ENCODE measurements at places on chromosomes 2 and 18. TPM values are rescaled to one million over a fixed set of nuclear protein-coding genes. Genes with fewer than 3 reads are reported as not detected.

DNA sequence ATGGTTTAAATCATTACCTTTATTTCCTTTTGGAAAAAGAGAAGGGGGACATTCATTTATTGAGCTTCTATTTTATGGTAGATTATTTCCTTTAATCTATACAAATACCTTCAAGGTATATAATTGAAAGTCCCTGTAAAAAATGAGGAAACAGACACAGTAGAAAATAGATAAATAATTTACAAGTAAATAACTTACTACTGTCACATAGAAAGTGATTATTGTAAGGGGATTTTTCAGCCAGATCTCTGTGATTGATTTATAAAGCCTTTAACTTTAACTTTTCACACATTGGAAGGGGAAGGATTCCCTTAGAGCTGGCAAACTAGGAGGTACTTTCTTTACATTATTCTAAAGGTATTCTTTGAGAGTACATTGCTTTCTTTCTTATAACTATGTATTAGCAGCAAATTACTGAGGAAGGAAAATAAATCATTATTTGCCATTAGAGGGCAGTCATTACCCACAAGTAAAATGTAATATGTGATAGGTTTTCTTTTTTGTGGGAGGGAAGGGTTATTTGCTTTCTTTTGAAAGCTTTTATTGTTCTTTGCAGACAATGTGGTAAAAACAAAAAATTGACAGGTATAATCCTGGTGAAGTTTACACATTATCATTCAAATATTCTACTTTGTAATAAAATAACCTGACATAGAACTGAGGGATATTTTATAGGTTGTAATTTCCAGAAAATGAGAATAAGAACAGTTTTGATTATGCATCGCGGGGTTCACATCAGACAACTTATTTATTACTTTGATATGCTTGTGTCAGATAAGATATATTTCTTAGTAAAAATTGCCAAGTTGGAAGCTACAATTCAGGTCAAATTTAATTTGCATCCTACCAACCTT lies 24.8 kb upstream of the RPE start:
- H3K36me3 ChIP-seq = no peaks in the 10 kb centered on the region
- peak; percentile 44 for DNase-seq
- no peak overlapping the region for H3K4me3 ChIP-seq
- no peak overlapping the region for H3K27ac ChIP-seq
- H3K4me1 ChIP-seq = no peaks in the 10 kb centered on the region

Gene TMEM37
- 0.39 TPM for polyA plus RNA-seq

Gene ASXL3
- 0.03 TPM for polyA plus RNA-seq

Gene LIPG
- 0.13 TPM for polyA plus RNA-seq

Gene CLIP4
- polyA plus RNA-seq = 26.8 TPM

Gene IL18R1
- polyA plus RNA-seq = 0.14 TPM

DNA sequence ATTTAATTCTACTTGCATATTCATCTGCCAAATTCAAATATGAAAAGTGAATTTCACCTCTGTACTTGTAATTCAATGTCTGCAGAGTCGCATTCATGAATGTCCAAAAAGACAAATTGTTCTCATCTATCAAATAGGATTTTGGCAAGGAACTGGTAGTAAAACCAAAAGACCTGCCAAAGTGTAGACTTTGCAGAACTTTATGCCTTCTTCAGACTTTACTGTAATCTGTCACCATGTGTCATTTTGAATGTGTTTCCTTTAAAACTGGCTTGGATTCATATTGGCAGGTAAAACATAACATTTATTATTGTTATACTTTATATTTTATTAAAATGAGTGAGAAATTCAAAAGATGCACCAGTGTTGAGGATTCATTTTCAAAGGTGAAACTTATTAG lies 701.9 kb upstream of the LINC00305 start:
- H3K4me1 ChIP-seq = no peaks in the 10 kb centered on the region
- H3K36me3 ChIP-seq = no peaks in the 10 kb centered on the region
- no peaks in the 10 kb centered on the region for H3K27me3 ChIP-seq
- H3K27ac ChIP-seq = no peak overlapping the region
- H3K4me3 ChIP-seq = no peak overlapping the region

DNA sequence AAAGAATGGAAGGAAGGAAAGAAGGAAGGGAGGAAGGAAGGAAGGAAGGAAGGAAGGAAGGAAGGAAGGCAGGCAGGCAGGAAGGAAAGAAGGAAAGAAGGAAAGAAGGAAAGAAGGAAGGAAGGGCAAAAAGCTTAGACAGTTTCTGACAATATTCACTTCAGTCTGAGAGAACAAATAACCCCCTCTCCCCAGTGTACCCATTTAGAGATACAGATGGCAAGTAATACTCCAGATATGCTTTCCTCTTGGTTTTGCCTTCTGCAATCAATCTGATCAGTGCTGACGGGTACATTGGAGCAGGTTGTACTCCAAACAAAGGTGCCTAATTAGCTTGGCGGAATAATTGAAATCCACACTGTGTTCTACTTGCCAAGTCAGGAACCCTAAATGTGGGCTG lies 534.6 kb upstream of the TMEFF2 start:
- H3K36me3 ChIP-seq = no peaks in the 10 kb centered on the region
- no peaks in the 10 kb centered on the region for H3K4me1 ChIP-seq
- no peak overlapping the region for H3K27ac ChIP-seq
- no peak for DNase-seq

DNA sequence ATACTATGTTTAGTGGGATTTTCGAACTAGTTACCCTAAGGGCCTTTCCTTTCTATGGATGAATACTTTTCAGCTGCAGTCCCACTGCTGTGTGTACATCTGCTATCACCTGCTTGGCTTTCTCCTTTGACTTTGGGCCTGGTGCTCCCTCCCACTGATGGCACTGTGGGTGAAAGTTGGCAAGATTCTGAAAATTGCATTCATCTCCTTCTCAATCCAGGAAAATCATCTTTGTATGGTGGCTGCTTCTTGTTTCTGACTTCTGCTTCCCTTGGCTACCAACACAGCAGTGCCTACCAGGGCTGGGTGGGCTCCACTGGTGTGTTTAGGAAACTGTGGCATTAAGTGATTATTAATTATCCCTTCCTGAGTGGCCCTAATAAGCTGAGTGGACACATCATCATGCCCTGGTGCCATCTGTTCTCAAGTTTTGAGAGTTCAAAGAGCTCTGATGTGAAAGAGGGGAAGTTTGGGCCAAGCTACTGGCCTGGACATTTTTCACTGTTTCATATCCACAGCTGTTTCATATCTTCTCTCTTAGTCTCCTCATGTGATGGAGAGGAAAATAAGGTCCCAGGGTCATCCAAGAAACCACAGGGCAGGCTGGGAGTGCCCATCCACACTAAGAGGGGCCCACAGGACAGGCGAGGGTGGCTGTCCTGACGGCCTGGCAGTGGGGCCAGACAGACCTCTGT lies 16.7 kb downstream of the HK2 start:
- peak; percentile 16 for DNase-seq
- no peak overlapping the region for H3K27ac ChIP-seq
- peaks cover 14% of the 10 kb centered on the region for H3K36me3 ChIP-seq
- H3K27me3 ChIP-seq = no peaks in the 10 kb centered on the region
- peaks cover 37% of the 10 kb centered on the region for H3K4me1 ChIP-seq
- no peak overlapping the region for H3K4me3 ChIP-seq

- H3K4me1 ChIP-seq = no peaks in the 10 kb centered on the region
- no peak for DNase-seq
- no peak overlapping the region for H3K4me3 ChIP-seq
- H3K27ac ChIP-seq = no peak overlapping the region
- H3K27me3 ChIP-seq = no peaks in the 10 kb centered on the region
Observed at GRCh38 chr2:196949116-196949515, 22.6 kb upstream of the PGAP1 start.

Gene MBD1
- 56.5 TPM for polyA plus RNA-seq

DNA sequence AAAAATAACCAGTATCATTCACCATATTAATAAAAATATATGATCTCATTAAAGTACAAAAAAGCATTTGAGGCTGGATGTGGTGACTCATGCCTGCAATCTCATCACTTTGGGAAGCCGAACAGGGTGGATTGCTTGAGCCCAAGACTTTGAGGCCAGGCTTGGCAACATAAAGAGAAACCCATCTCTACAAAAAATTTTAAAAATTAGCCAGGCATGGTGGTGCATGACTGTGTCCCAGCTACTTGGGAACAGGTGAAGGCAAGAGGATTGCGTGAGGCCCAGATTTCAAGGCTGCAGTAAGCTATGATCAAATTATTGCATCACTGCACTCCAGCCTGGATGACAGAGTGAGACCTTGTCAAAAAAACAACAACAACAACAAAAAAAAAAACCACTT lies 75.9 kb downstream of the RAD51AP2 start:
- no peaks in the 10 kb centered on the region for H3K27me3 ChIP-seq
- H3K36me3 ChIP-seq = no peaks in the 10 kb centered on the region
- peak; percentile 1 for DNase-seq

GRCh38 chr2:108315444-108315934 lies 26.8 kb downstream of the SULT1C2 start:
- H3K36me3 ChIP-seq = no peaks in the 10 kb centered on the region
- H3K4me1 ChIP-seq = no peaks in the 10 kb centered on the region
- DNase-seq = no peak
- H3K27ac ChIP-seq = no peak overlapping the region
- no peak overlapping the region for H3K4me3 ChIP-seq
- H3K27me3 ChIP-seq = no peaks in the 10 kb centered on the region

DNA sequence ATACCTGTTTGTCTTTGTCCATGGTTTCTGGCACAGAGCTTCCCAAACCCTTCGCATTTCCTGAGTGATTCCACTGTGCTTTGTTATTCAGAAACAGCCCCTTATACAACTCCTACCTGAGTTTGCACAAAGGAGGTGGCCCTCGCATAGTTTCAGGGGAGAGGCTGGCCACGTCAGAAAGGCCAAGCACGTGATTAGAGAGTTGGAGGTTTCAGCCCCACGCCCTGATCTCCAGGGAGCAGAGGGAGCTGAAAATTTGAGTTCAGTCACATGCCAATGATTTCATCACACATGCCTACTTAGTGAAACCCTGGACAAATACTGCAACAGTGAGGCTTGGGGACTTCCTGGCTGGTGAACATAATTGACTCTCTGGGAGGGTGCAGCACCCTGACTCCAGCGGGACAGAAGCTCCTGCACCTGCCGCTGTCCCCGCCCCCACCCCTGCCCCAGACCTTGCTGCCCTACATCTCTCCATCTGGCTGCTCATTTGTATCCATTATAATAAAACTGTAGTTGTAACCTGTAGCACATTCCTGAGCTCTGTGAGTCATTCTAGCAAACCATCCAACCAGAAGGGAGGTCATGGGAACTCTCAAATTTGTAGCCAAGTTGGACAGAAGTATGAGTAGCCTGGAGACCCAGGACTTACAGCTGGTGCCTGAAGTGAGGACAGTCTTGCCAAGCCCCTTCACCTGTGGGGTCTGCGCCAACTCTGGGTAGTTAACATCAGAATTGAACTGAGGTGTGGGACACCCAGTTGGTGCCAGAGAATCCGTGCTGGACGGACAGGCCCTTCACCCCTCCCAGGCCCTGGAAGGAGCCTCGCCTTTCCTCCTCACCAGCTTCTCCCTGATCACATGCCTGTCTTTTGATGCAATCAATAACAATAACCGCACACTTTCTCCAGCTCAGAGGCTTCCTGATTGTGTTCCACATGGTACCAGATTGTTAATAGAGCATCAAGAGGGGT lies 224.3 kb downstream of the ANAPC1 start:
- H3K27me3 ChIP-seq = peaks cover 3% of the 10 kb centered on the region
- no peaks in the 10 kb centered on the region for H3K36me3 ChIP-seq
- peaks cover 25% of the 10 kb centered on the region for H3K4me1 ChIP-seq
- no peak overlapping the region for H3K4me3 ChIP-seq

DNA sequence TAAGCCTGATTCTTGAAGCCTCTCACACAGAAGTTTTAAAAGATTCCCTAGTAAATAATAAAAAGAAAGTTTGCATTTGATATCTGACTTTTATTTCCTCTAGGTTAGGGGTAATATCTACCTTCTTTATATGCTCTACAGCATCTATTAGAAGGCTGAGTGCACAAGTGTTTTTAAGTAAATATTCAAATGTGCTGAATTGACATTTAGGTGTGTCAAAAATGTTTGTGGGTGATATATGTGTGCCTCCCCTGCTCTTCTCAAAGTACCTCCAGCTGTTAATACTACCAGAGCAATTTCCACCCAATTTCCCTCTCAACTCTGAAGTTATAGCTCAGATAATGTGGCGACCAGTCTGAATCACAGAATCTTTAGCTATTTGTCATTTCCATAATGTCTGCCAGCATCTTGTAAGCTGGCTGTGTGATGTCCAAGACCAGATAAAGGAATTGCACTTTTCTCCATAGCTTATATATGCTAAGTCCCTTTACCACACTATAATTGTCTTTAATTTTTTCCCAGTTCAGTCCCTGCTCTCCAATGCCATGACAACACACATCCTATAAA lies 24.4 kb upstream of the ERMN start:
- H3K4me3 ChIP-seq = no peak overlapping the region
- no peak overlapping the region for H3K27ac ChIP-seq
- DNase-seq = peak; percentile 12
- no peaks in the 10 kb centered on the region for H3K4me1 ChIP-seq
- H3K36me3 ChIP-seq = no peaks in the 10 kb centered on the region

DNA sequence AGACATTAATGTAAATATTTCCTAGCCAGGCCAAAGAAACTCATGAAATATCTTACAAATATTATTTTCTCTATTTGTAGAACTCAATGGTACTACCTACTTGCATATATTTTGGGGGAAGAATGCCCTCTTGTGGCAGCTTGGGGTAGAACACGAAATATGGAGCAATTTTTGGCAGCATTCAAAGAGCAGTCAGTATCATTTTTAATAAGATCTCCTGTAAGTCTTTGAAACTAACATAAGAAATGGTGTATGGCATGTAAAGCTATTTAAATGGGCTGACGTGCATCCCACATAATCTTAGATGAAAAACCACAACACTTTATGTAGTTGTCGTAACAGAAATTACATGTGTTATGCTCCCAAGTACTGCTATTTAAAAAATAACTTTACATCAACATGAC lies 62.3 kb upstream of the CCDC195 start:
- no peak overlapping the region for H3K4me3 ChIP-seq
- DNase-seq = peak; percentile 60
- 0 out of 2 replicates have a peak, but pooled peaks cover 2% of the 10 kb centered on the region for H3K4me1 ChIP-seq

Gene LINC00305
- not detected for polyA plus RNA-seq

DNA sequence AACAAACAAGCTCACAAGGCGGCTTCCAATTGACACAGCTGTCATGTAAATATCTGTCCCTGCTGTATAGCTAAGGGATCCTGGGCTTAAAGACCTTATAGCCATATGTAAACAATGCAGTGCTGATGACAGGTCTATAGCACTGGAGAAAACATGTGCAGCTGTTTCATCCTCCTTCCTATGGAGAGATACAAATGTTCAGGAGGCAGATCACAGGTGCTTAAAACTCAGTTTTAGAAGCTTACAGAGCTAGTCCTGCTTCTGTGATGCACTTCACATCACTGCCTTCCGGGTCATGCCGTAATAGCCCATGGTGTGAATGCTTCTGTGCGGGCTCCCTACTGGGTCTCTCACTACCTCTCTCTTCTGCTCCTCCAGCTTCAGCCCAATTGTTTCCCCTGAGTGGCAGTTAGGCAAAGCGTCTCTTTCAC lies 262.4 kb upstream of the CHST9 start:
- no peak overlapping the region for H3K27ac ChIP-seq
- no peaks in the 10 kb centered on the region for H3K36me3 ChIP-seq
- H3K4me3 ChIP-seq = no peak overlapping the region
- no peaks in the 10 kb centered on the region for H3K4me1 ChIP-seq
- no peaks in the 10 kb centered on the region for H3K27me3 ChIP-seq
- no peak for DNase-seq

GRCh38 chr2:202847693-202848524 lies 23.7 kb downstream of the ICA1L start:
- DNase-seq = no peak
- no peaks in the 10 kb centered on the region for H3K27me3 ChIP-seq
- H3K27ac ChIP-seq = no peak overlapping the region
- H3K4me1 ChIP-seq = no peaks in the 10 kb centered on the region

All from IMR-90 (cell line).